ENCODE measurements at places on chromosomes 2 and 18.

DNA sequence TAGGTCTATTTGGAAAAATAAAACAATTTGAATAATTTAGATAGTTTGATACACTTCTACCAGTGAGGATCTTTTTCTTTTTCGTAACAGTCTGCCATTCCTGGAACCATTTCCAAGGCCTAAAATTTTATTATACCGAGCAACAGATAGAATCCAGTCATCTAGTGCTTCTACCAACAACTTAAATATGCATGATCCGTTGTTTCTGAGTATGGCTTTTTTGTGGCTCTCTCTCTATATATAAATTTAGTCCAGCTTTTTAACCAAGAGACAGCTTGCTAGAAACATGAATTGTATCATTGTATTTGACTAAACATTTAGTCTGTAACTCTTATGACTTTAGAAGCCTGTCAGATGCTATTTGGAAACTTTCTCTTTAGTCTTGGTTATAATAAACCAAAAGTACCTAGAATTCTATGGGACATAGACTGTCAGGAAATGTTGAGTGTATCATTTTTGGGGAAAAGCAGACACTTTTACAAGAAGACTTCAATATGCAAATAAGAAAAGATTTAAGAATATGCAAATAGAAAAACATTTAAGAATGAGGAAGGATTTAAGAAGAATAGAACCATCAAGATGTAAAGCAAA, 161.4 kb downstream of the ZEB2 start:
- DNase-seq: no peak

- DNase-seq: peak; percentile 20
These were observed 88.4 kb upstream of the ARL5A start for GRCh38 chr2:151916632-151917031.

- DNase-seq: no peak
These were observed 748.1 kb upstream of the LRATD1 start for GRCh38 chr2:13884291-13884976.

DNA sequence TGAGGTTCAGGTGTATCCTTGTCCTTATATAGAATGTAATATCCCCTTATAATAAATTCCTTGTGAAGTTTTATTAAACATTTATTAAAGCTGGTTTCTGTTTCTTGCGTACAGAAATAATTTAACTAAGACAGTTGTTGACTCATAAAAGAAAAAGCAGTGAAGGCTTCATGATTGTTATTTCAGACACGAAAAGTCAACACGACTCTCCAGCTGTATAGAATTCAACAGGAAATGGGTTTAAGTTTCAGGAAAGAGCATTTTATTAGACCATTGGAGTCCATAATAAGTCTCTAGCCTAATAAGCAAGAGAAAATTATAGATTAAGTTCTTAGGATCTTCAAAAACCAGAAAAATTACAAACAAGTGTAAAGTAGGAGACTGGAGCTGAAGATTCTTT, 62.2 kb downstream of the KCNE4 start:
- DNase-seq: no peak

DNA sequence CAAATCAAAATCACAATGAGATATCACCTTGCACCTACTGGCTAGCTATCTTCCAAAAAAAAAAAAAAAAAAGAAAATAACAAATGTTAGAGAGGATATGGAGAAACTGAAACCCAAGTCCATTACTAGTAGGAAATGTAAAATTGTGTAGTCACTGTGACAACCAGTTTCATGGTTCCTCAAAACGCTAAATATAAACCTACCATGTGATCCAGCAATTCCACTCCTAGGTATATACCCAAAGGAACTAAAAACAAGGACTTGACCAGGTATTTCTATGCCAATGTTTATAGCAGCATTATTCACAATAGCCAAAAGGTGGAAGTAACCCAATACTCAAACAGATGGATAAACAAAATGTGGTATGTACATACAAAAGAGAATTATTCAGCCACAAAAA, 11.7 kb upstream of the SCRN3 start:
- no peak for DNase-seq

DNA sequence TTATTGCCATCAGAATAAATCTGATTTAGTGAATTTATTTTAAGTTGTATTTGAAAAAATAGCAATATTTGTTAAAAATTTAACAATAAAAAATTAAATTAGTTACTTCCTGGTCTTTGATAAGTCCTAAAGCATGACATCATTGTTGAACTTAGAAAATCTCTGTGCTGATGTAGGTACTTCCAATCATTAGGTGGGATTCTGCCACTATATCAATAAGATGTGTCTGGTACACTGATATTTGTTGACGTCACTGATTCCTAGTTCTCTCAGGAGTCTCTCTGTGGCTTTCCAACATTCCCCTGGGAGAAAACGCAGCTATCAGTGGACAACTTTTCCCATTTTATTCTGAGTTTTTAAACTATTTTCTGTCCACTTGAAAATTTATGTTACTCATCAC, 143.5 kb downstream of the GALNT13 start:
- DNase-seq: no peak

GRCh38 chr2:47486841-47487497, 84.0 kb downstream of the MSH2 start:
- DNase-seq: no peak

Data from HAP-1 (cell line).